ENCODE measurements at places on chromosomes 6 and 20.

GRCh38 chr6:3568396-3569082 lies 111.7 kb upstream of the SLC22A23 start:
- no peak for DNase-seq

GRCh38 chr20:38831995-38832620 lies 26.6 kb downstream of the PPP1R16B start:
- DNase-seq: no peak

GRCh38 chr6:135576055-135576454 lies 78.5 kb upstream of the AHI1 start:
- no peak for DNase-seq

GRCh38 chr6:78875505-78875904 lies 8.2 kb downstream of the IRAK1BP1 start:
- no peak for DNase-seq

DNA sequence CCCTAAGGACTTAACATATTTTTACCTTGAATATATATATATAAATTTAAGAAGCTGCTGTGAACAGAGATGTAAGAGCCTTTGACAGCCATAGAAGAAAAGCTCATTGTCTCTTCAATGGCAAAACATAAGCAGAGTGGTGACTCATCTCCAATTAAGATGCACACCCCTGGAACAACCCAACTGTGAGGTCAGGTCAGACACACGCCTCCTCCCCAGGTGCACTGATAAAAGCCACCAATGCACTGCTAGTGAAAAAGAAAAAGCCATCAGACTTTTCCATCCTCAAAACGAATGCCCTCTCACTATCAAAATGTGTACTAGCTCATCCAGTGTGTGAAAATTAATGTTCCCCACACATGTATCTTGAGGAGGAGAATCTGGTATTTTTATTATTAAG lies 100.1 kb downstream of the SMLR1 start:
- DNase-seq: no peak

Measured in substantia nigra (tissue), 51 donors.